Activated CD4-positive, alpha-beta T cell treated with anti-CD3 and anti-CD28 coated beads for 36 hours (primary cell): ENCODE measurements at places on chromosomes 2 and 18. TPM values are rescaled to one million over a fixed set of nuclear protein-coding genes. Genes with fewer than 3 reads are reported as not detected.

Gene ZNF396
- total RNA-seq = 1.1 TPM

DNA sequence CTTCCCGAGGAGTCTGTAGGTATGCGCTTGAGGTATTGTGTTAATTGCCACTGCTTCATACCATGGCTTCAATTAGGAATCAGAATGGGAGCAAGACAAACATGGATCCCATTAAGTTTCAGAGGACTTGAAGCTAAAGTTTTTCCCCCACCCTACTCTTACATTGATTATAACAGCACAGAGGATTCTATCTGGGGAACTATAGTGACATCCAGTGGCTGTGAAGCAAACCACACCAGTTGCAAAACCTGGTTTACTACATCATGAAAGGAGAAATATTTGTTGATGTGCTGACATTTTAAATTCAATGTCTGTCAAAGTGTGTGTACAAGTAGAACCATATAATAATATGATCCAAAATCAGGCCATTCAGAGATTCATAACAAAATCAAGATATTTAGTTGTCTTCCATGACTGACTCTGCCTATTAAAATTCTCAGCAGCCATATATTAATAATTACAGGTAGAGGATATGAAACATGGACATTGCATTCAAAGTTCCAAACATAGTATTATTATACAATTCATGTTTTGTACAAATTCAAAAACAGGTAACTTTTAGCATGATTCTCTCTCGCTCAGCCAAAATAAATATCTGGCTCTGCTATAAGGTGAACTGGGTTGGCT, 82.9 kb downstream of the GRB14 start:
- no peak for DNase-seq

Gene RAD51AP2
- total RNA-seq = not detected

GRCh38 chr18:43681661-43682060, 404.4 kb upstream of the SYT4 start:
- no peak for DNase-seq

DNA sequence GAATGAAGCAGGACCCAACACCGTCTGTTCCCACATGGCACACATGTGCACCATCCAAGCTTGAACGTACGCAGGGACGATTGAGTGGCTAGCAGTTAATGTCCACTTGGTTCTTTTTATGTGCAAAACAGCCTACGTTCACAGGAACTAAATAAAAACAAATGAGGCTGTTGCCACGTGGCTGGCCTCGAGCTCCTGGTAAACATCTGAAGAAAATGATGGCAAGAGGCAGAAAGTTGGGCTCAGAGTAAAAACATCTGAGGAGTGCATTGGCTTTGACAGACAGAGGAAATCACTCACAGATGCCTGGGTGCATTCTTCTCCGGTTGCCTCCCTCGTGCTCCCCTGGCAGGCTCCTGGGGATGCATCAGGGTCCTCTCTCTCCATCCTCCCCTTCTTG, 177.9 kb downstream of the NRP2 start:
- DNase-seq = no peak

Gene VWC2L
- total RNA-seq = not detected

- DNase-seq = peak; percentile 80
Measured at GRCh38 chr2:127080938-127081755, 25.8 kb downstream of the BIN1 start.

GRCh38 chr2:173860566-173860965, 104.6 kb downstream of the SP3 start:
- no peak for DNase-seq

GRCh38 chr18:74153377-74153776, 5.1 kb downstream of the TIMM21 start:
- DNase-seq = no peak

Gene SPRED2
- total RNA-seq = 7.9 TPM

DNA sequence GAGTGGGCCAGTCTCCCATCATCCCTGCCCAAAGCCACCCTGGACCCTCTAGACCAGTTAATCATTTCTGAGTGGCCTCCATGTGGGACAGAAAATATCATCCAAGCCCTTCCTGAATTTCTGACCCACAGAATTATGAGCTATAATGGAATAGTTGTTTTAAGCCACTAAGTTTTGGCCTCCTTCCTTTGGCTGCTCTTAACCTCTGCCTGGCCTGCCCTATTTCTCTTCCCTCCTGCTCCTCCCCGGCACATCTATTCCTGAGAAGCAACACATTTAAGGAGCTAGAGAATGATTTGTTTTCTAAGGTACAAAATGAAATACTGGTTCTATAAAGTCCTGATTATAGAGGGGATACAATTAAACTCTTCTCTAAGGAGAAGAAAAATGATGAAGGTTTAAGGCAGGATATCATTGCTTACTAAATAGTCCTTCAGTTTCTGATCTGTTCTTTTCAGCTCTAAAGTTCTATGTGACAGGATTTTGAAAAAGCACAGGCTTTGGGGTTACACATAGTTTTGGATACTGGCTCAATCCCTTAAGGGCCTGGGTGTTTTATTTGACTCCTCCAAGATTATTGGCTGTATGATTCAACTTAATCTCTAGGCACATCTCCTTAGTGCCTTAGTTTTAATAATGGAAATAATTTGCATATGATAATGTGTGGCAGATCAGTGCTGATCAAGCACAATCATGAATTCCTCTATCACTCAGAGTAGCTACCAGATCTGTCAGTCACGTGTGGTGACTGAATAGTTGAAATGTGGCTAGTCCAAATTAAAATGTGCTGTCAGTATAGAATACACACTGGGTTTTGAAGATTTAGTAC, 240.3 kb downstream of the VAPA start:
- no peak for DNase-seq

DNA sequence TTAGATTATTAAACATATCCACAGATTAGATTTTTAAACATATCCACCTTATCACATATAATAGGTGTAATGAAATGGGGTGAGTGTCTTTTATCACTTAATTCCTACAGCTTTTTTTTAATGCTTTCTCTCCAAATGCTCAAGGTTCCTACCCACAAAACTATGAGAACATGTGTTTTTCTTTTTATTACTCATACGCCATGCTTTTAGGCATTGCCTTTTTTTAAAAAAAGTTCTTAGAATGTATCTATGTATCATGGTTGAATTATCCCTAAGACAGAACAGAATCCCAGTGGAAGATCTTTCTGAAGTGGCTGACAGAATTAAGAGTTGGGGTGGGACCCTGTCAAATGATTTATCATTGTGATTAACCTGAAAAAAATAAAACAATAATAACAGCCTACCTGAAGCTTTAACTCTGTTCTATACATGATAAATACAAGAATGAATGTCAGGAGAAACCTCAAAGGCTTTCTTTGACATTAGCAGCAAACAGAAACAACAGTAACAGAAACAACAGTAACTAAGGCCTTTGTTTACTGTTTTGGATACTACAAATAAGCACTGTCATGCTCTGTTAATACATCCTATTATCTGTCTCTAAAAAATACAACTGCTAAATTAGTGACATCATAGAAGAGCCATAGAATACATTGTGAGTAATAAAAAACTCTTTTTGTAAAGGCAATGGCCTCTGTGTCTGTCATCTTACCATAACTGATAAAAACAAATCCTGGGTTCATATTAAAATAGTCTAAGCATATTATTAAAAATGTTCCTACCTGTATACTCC, 4.1 kb upstream of the ZNF397 start:
- no peak for DNase-seq

Gene ADD2
- 31.5 TPM for total RNA-seq

- no peak for DNase-seq
Measured at GRCh38 chr2:237724811-237725478, 73.6 kb upstream of the RBM44 start.

Gene REL
- 42.7 TPM for total RNA-seq

DNA sequence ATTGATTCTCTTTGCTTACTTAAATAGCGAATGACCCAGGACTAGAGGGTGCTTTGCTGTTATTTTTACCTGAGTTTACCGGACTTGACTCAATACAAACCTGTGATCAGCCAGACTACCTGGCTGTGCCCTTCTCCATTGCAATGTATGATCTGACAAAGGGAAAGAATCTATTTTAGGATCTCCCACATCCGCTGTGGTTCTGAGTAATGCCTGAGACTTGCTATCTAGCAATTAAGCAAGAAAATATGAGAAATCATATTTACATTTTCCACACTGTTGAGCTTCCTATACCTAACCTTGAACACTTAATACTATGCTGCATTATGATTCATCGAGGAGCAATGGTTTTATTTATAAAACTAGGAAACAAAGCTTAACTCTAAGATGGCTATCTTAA, 215.2 kb downstream of the RAD51AP2 start:
- no peak for DNase-seq

- no peak for DNase-seq
Measured at GRCh38 chr18:44552706-44553105, 128.0 kb upstream of the SETBP1 start.

GRCh38 chr18:63818212-63818611, 43.0 kb downstream of the SERPINB7 start:
- DNase-seq = no peak

- no peak for DNase-seq
Measured at GRCh38 chr18:49747876-49748275, 65.5 kb downstream of the ACAA2 start.

DNA sequence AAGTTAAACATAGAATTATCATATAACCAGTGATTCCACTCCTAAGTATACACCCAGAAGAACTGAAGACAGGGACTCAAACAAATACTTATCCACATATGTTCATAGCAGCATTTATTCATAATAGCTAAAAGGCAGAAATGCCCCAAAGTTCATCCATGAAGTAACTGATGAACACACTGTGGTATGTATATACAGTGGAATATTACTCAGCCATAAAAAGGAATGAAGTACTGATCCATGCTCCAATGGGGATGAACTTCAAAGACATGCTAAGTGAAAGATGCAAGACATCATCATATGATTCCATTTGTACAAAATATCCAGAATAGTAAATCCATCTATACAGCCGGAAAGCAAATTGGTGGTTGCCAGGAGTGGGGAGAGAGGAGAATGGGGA, 157.5 kb downstream of the LAMA1 start:
- DNase-seq = no peak

DNA sequence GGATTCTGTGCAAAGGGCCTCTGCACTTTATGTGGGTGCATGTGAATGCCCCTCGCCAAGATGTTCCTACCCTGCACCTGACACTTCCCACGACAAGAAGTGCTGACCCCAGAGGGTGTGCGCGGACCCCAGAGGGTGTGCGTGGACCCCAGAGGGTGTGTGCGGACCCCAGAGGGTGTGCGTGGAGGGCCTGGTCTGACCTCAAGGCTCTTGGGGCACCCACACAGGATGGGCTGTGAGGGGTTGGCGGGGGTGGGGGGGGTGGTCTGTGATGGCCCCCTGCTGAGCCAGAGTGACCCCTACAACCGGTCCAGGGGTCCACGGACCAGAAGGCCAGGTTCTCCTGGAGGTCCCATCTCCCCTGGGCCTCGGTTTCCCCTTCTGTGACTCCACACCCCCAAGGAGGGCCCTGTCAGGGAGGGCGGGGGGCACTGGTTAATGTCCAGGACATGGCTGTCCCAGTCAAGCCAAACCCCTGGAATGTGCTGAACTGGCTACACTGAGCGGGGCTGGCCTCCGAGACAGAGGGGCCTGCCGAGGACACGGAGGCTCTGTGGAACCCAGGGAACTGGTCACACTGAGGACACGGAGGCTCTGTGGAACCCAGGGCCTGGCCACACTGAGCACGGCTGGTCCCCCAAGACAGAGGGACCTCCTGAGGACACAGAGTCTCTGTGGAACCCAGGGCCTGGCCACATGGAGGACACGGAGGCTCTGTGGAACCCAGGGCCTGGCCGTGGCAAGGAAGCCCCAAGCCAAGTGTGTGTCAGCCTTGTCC, 3.1 kb downstream of the NEU4 start:
- DNase-seq = no peak

DNA sequence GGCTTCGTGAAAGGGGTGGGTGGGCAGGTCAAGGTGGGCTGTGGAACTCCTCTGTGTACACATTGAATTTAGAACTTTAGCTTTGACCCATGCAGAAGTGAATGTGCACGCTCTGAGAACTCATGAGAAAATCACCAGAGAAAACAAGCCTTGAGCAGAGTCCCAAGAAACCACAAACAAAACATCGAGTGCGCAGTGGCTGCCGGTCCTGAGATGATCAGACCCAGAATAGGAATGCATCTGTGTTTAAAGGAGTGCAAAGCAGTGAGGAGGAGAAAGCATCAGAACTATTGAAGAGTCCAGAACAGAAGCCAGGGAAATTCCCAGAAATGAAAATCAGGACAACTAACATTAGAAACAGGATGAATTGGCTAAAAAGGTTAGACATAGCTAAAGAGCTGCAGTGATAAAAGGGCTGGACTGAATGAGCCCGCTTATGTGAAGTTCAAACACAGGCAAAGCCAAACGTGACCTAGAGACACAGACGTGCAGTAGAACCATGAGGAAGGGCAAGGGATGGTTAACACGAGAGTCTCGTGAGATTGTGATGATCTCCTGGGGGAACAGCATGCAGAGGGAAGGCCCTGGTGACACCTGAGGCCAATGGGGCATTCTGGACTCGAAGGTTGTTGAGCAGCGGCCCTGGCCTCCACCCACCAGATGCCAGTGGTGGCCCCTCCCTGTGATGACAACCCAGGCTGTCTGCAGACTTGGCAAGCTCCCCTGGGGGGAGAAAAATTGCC, 16.4 kb upstream of the TXNL4A start:
- DNase-seq = no peak

- no peak for DNase-seq
Measured at GRCh38 chr2:21515903-21516302, 392.1 kb downstream of the TDRD15 start.

DNA sequence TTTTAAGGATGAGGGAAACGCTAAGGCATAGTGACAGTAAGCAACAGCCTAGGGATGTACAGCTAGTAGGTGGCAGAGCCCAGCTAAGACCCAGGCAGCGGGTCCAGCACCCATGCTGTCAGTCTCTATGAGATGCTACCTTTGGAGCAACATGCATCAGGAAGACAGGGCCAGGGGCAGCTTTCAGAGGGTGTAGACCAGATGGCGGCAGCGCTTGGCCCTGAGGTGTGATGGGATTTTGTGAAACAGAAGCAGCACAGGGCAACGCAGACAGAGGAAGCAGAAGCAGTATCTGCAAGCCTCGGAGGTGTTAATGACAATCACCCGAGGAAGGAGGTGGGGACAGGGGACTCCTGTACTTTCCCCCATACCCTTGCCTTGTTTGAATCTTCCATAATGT, 43.2 kb downstream of the SDC1 start:
- DNase-seq = no peak

Gene MYCN
- total RNA-seq = 0.18 TPM

- DNase-seq = no peak
Measured at GRCh38 chr2:206873423-206873822, 65.9 kb upstream of the CPO start.
